ENCODE measurements at places on chromosomes 1 and 21. TPM values are rescaled to one million over a fixed set of nuclear protein-coding genes. Genes with fewer than 3 reads are reported as not detected.

CAMTA1 gene
- 69.5 TPM for total RNA-seq

- no peak for DNase-seq
Measured at GRCh38 chr1:26994787-26995517, 1.5 kb downstream of the TRNP1 start.

- DNase-seq = no peak
Measured at GRCh38 chr1:185603158-185603557, 131.0 kb upstream of the HMCN1 start.

PSRC1 gene
- total RNA-seq = 1.2 TPM

ARHGEF11 gene
- 16.5 TPM for total RNA-seq

DNA sequence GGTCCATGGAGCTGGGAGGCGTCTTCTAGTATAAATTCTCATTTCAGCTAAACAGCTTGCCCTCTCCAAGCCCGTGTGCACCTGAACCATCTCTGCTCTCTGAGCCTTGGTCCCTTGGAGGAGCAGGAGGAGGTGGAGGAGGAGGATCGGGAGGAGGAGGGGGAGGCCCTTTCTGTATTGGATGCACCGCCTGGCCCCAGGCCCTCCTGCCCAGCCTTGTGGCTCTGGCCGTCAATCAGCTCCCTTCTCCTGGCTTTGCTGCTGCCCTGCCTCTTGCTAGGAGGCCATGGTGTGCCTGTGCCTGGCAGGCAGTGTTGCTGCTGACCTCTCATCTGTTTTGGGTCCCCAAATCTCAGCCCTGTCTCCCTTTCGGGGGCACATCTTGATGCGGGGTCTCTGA is 9.0 kb downstream of the COL18A1 start:
- DNase-seq = no peak

- DNase-seq = no peak
Measured at GRCh38 chr1:41411229-41411628, 50.0 kb downstream of the FOXO6 start.

GRCh38 chr1:213693864-213694263 is 293.9 kb upstream of the PROX1 start:
- DNase-seq = no peak

DNA sequence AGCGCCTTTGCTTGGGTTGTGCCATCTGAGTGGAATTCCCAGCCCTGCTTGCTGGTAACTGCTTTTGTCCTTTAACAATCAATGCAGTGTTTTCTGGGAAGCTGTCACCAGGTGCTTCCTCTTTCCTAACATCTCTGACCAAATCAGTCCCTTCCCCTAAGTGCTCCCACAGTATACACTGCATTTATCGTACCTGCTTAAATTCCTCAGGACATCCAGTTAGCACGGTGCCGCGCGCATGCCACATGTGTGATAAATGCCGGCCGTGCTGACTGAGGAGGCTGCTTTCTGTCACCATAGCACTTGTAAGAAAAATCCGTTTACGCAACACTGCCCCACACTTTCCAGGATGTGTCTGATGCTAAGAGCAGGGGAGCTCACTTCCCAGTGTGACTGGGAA is 115.4 kb downstream of the BCAR3 start:
- no peak for DNase-seq

- no peak for DNase-seq
Measured at GRCh38 chr1:62529227-62529626, 68.1 kb upstream of the ANGPTL3 start.

GRCh38 chr1:28508435-28508754 is 2.6 kb downstream of the RCC1 start:
- DNase-seq = no peak

DNA sequence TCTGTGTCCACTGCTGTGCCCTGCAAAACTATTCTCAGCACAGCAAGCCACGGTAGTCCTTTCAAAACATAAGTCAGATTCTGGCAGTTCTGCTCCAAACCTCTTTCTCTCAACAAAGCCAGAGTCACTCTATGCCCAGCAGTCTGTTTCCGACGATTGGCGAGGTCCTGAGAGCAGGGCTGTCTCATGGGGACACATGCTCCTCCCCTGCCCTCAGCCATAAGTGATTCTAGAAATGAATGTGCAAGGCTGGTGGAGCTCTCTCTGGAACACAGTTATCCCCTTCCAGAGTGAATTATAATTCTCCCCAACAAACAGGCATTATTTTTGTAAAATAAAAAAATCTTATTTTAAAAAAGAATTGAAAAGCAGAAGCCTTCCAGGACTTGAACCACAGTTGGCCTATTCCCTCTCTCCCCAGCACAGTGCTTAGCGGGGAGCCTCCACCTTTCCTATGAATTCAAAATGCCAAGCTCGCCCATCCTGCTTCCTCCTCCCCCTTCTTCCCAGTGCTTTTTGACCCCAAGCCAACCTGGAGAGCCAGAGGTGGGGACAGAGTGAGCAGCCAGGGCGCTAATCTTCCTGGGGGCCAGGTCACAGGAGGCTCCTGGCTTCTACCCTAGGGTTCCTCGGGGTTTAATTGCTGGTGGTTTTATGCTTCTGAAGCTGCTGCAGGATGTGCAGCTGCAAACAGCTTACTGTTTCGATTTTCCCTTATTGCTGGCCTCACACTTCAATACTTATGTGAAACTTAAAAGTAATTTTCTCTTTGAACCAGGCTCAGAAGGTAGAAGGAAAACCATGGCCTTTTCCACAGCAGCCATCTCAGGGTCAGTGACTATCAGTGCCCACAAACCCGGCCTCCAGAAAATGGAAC is 41.1 kb downstream of the KCNJ6 start:
- no peak for DNase-seq

GRCh38 chr1:226653311-226653921 is 85.7 kb downstream of the ITPKB start:
- DNase-seq = peak; percentile 61

- DNase-seq = no peak
Measured at GRCh38 chr21:39874206-39874605, 7.0 kb downstream of the PCP4 start.

DNA sequence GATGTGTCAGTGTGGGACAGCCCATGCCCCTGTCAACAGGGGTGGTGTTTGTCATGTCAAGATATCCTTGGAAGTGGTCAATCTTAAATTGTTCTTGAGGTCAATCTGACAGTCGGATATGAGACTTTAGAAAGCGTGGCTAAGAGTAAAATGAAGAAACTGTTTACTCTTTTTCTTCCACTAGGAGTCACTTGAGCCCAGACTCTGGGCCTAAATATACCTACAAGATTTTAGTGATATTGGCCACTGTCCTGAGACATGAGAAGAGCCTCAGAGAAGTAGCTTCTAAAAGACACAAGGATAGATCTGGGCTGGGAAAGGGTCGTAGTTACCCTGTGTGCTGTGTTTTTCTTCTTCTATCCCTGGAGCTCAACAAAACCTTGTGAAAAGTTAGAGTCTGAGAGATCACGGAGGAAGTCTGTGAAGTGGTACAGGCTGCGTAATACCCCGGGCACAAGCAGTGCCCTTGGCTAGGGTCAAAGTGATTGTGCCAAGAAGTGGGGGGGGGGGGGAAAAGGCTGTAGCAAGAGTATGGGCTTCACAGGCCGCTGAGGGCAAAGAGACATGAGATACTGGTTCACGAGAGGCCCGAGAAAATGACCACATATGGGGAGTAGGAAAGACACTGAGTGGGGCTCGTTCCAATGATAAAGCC is 355.2 kb upstream of the GREM2 start:
- no peak for DNase-seq

NUP210L gene
- total RNA-seq = 0.07 TPM

KRTAP7-1 gene
- not detected for total RNA-seq

GRCh38 chr1:171254859-171255258 is 6.6 kb downstream of the FMO1 start:
- DNase-seq = no peak

- no peak for DNase-seq
Measured at GRCh38 chr1:243494741-243495431, 239.0 kb downstream of the SDCCAG8 start.

- DNase-seq = no peak
Measured at GRCh38 chr21:42587036-42587435, 66.4 kb upstream of the PDE9A start.

DNA sequence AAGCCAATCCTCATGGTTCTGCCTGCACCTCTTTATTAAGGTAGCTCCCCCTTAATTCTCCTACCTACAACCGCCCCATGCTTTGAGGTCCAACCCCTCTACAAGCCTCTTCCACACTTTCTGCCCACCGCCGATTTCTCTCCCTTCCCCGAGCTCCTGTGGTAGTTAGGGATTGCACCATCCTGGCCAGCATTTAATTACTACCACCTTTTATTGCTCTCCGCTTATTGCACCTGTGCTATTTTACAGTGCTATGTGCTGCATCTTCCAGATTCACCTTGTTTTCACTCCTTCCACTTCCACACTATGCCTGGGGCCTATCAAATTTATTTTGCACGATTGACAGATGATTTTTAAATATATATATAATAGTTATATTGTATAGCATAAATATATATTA is 29.3 kb upstream of the DNAJC11 start:
- no peak for DNase-seq

DNA sequence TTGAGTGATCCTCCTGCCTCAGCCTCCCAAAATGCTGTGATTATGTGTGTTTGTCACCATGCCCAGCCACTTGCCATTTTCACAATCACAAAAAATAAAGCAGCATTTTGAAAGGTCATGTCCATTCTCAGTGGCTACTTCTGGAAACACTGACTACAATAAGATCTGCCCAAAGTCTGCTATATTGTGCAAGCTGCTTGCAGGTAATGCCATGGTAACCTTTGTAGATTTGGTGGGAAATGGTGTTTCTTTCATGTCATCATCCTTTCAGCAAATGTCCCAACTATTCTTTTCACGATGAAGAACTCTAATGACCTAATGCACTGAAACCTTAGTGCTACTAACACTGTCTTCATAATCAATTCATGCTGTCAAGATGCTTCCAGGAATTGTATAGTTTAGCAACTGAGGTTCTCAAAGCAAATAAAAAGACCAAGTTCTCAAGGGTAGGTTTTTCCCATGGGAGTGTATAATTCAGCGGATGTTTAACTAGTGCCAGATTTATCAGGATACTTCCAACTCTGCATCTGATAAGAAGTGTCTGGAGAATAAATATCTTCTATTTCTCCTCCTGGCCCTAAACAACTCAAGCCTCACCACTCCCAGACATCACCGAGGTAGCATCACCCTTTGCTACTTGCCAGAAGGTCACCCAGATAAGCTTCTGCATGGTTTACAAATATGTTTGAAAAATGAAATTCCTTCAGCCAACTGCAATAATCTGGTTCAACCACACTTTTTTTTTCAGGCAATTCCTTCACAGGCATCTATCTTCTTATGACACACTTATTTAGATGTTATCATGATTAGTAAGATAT is 132.0 kb upstream of the ZC3H11B start:
- DNase-seq = no peak

- no peak for DNase-seq
Measured at GRCh38 chr1:28534671-28535070, 18.2 kb upstream of the TRNAU1AP start.

IQGAP3 gene
- total RNA-seq = not detected

- no peak for DNase-seq
Measured at GRCh38 chr1:23035823-23036452, 16.7 kb downstream of the KDM1A start.

DNA sequence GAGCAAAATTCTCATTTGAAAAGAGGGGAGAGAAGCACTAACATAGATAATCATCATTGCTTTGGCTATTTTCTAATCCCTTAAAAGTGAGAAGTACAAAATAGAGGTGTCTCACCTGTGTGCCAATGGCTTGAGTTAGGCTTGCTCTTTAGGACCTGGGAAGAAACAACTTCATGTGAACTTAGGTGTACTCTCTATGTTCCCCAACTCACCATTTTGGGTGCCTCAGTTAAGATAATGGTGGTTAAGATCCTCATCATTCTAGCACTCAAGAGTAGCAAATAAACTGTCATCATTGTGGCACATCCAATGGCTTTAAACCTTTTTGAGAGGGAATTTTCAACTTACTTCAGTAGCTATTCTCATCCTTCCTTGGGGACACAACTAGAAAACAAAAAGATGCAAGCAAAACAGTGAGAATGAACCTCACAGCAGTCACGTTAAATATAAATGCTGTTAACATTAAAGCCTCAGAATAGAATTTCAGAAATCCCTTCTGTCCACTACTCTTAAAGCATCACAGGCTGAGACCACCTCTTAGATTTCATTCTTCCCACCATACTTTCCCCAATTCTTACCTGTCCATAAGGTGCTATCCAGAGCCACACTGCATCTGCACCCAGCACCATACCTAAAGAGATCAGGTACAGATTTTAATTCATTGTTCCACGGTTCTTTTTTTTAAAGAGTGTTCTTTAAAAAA is 1.2 kb downstream of the GAS5 start:
- DNase-seq = no peak

GRCh38 chr1:7826363-7826762 is 26.5 kb downstream of the UTS2 start:
- no peak for DNase-seq

C1QB gene
- total RNA-seq = not detected

- DNase-seq = no peak
Measured at GRCh38 chr1:219581344-219581743, 31.6 kb downstream of the ZC3H11B start.

SEC16B gene
- not detected for total RNA-seq

SAMSN1 gene
- 33.7 TPM for total RNA-seq

NBPF4 gene
- not detected for total RNA-seq
